ENCODE measurements at places on chromosomes 5 and 9.

DNA sequence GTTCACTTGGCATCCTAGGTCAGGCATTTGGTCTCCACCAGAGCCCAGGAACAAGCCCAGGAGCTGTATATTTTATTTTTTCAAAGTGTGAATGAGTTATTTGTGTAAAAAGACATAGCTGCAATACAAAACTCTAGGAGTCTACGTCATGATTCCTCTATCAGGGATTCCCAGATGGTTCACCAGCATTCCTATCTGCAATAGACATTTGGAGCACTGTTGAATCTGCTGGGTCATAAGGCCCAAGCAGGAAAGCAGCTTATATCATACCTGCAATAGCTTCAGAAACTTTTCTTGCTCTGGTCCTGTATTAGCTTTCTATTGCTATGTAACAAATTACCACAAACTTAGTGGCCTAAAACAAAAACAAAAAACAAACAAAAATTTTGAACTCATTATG, 16.7 kb upstream of the DELE1 start:
- no peak for DNase-seq

DNA sequence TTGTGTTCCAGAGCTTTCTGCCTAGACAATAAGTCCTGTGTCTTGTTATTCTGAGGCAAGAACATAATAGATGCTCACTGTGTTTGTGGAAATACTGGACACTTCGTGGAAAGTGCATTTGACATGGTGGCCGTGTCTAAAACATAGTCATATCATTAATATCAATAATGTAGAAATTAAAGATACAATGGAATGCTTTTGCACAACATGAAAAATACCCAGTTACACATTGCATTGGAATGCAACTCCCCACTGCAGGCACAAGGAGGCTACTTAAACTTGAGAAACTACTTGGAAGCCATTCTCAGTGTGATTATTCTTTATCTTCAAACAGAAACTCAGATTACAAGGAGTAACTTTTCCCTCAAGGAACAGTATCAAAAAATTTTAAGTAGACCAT, 145.3 kb upstream of the ZNF462 start:
- peak; percentile 85 for DNase-seq

- DNase-seq: no peak
Observed at GRCh38 chr9:134525841-134526583, 115.6 kb upstream of the COL5A1 start.

- DNase-seq: no peak
Observed at GRCh38 chr9:96867079-96867804, 12.9 kb upstream of the ZNF782 start.

DNA sequence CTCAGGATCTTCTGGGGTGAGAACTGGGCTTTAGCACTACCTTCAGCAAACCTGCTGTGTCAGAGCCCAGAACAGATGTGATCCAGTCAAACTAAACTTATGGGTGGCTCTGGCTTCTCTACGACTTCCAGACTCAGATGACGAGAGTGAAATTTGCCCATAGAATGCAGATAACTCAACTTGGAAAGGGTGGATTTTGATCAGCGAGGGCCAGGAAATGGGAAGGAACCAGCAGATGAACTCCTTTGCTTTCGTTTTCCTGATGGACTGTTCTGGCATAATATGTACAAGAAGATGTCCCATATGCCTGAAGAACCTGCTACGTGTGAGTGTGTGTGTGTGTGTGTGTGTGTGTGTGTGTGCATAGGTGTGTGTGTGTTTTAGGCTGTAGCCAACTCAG, 132.0 kb upstream of the MOCS2 start:
- no peak for DNase-seq

DNA sequence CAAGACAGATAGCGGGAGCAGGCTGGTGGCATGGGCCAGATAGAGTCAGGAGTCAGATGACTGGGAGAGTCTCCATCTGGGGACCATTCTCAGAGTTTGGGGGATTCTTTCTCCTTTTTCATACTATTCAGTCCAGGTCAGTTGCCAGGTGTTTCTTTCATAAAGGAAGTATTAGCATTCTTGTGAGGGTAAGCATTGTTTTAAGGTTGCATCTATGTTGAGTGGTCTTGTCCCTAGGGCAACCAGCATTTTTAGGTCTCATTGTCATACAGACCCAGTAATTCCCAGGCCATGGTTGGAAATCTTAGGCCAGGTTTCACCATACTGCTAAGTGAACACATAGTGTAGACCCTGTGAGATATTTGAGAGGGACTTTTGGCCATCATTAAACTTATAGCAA, 122.3 kb upstream of the POC5 start:
- DNase-seq: no peak

GRCh38 chr9:22159586-22159985, 150.5 kb upstream of the CDKN2B start:
- DNase-seq: no peak

GRCh38 chr5:151719228-151720000, 32.7 kb upstream of the SPARC start:
- DNase-seq: peak; percentile 53

DNA sequence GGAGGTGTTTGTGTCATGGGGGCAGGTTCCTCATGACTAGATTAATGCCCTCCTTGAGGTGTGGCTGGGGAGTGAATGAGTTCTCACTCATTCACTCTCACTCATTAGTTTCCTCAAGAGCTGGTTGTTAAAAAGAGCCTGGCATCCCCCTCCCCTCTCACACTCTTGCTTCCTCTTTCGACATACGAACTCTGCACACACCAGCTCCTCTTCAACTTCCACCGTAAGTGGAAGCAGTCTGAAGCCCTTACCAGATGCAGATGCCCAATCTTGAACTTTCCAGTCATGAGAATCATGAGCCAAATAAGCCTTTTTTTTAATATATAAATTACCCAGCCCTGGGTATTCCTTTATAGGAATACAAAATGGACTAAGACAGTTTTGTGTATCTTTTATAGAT, 82.5 kb downstream of the SPRY4 start:
- DNase-seq: no peak

- DNase-seq: no peak
Observed at GRCh38 chr9:117597977-117598376, 106.2 kb upstream of the TLR4 start.

- DNase-seq: no peak
Observed at GRCh38 chr9:90967145-90967538, 165.5 kb downstream of the SYK start.

- DNase-seq: no peak
Observed at GRCh38 chr5:74367241-74367733, 273.2 kb downstream of the ENC1 start.

DNA sequence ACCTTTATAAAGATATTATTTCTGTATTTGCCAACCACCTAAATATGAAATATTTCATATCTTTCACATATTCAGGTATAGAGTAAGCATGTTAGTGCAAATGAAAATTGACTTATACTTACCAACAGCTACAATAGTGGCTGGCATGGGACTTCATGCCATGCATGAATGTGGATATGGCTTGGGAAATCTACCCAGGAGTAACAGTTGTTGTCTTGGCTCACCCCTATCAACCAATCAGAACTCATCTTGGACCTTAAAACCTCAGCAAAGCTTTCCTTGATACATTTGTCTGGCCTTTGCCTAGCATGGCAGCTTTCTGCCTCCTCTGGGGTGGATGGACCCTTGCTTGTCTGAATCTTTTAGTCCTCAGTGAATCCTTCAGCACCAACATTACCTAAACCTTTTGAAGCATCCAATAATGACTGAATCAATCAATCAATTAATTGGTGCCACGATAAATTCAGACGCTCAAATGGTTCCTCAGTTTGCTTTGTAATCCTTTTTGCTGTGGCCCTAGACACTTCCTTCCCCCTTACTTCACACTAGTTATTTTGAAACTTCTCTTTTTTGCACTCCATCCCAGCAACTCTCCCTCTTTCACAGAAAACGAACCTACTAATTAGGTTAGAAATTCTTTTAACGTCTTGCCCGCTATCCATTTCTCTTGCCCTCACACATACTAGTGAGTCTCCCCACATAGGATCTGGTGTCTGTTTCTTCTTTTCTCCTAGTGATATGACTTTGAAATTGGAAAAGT, 132.3 kb upstream of the ZNF608 start:
- DNase-seq: no peak

GRCh38 chr5:78763659-78764189, 115.2 kb upstream of the LHFPL2 start:
- no peak for DNase-seq

- peak; percentile 35 for DNase-seq
Observed at GRCh38 chr5:59390074-59390659, 503.4 kb downstream of the PDE4D start.

DNA sequence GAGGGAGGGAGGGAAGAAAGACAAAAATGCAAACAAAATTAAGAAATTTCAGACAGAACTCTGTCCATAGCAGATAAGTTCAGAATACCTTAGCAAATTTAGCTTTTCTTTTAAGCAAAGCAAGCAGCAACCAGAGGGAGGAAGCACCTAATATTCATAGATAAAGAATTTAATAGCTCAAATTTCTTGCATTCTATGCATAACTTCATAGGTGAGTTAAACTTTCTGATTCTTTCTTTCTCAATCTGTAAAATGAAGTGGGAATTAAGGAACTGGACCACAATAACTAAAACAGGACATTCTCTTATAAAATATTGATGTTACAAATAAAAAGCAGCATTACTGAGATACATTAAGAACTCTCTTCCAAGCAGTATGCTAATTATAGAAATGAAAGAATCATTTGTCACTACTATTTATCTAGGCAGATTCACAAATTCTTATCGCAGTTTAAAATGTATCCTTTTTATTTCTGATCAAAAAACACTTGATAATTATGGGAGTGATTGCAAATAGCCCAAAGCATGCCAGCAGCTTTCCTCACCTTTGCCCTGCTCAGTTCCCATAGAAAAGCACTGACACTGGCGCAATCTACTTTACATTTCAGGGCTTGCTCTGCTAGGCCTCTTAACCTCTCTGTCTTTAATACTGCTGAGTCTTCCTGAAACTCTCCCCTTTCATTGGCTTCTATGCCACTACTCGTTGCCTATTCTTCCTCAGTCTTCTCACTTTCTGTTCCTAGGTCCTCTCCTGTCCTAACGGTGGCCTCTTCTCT, 341.8 kb downstream of the PIK3R1 start:
- DNase-seq: peak; percentile 27

DNA sequence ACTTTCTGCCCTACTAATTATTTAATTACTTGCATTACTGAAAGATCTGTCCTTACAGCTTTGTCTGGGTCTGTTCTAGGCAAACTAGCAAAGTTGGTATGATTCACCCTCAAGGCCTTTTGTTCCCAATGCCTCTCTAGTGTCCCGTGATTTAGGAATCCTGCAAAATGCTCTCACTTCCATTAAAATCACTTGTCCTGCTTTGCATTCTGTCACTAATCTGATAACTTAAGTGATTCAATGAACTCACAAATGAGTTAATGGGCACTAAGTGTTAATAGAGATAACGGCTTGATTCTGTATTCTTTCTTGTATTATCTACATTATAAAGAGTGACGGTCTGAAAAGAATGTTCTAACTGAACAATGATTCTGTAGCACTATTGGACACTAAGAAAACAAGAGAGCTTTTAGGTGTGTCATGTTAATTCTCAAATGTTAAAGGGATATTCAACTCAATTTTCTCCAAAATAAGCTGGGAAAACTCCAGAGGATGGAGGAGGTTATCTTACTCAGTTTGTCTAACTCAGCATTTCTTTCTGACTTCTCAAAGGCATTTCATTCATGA, 697.3 kb downstream of the CETN3 start:
- no peak for DNase-seq

DNA sequence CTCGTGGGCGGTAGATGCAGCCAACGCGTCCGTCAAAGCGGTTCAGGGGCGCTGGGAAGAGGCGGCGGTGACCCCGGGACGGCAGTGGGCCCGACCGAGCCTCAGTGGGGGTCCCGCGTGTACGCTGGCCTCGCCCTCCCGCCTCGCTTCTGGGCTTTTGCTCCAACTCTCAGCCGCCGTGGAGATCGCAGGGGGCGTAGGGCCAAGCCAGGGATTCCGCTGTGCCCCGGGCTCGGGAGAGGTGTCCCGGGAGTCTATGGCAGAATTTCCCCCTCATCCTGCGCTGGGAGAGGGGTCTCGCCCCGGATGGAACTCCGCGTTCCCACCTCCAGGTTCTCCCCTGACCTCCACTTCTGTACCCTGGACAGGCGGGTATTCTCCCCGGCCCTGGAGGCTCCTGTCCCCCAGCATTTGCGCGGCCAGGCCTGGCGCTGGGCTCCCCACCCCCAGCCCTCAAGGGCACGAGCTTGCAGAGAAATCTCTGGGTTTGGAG, 131.9 kb downstream of the MRPL36 start:
- DNase-seq: no peak

- no peak for DNase-seq
Observed at GRCh38 chr9:99828054-99828416, 6.3 kb downstream of the NR4A3 start.

DNA sequence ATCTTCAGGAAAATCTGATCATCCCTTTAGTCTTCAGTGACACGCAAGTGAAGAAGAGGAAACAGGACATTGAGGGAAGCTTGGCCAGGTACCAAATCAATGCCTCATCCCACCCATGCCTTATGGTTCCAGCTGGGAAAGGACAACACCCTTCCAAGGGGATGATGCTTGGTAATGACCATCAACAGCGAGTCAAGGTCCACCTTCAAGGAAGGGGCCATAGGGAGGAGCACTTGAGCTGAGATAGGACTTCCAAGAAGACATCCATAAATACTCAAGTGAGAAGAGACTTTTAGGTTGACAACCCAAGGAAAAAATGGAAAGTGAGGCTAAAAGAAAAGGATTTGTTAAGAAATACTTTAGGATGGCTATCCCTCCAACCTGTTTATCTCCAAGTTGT, 27.1 kb upstream of the GAS1 start:
- DNase-seq: peak; percentile 23
